ENCODE measurements at places on chromosomes 1 and 21.

GRCh38 chr21:21295303-21295702, 297.1 kb downstream of the NCAM2 start:
- DNase-seq: no peak

DNA sequence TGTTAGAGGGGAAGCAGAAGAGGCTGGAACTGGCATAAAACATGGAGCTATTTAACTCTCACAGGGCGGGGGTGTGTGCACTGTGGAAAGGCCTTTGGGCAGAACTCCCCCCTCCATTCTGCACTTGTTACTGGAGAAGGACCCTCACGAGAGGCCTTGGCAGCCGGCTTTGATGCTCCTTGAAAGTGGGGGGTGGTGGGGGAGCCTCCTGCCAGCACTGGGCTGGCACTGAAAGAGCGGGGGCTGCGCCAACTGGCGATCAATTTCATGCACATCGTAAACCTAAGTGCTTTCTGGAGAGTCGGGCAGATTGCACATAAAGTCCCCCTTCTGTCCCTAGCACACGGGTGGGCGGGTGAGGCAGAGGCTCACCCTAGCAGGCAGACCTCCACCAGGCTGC, 28.9 kb downstream of the FOXO6 start:
- DNase-seq: no peak

- peak; percentile 27 for DNase-seq
Observed at GRCh38 chr1:108643492-108644335, 17.2 kb downstream of the HENMT1 start.

DNA sequence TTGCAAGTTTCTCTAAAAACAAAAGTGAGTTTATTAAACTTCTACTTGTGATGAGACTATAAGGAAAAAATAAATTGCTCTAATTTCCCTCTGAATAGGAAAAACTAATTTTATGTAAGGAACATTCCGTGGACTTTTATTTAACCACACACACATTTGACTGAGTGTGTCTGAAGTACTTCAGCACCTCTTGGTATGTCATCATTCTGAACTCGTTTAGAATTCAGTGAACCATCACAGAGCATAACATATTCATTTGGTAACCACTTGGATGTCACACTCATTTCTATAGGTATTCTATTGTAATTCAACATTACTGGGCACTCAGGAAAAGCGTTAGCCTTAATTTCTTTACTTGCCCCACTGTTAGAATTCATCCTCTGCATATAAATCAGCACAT, 79.1 kb downstream of the RGS21 start:
- DNase-seq: no peak

DNA sequence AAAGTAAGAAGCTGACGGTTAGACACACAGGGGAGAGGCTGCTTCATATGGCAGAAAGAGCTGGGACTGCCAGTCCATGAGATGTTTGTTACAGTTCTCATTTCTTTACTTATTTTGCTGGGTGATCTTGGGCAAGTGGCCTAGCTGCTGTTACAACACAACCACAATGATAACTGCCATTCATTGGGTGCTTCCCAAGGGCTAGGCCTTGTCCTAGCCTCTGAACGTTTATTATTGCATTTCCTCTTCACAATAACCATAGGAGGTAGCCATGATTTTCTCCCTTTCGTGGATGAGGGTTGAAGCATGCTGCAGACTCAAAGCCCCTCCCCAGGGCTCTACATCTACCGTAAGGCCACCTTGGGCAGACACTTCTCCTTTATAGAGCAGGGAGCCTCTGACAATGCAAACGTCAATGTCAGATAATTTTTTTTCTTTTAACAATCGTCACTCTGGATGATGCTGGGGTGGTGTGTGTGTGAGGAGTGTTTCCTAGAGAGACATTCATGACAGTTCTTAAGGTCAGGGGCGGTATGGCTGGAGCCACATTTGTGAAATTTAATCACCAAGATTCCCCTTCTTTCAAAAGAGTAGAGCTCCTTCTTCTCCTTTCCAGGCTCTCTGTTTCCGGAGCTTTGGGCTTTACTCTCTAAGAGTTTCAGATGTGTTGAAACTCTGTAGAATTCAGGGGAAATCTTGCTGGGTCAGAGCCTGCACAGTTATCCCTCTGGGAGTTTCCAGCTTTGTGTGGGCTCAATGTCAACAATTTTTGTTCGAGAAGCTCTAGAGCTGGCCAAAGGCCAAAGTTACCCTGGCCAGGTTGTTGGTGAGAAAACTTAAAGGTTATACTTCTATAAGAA, 138.5 kb upstream of the SGIP1 start:
- DNase-seq: no peak

DNA sequence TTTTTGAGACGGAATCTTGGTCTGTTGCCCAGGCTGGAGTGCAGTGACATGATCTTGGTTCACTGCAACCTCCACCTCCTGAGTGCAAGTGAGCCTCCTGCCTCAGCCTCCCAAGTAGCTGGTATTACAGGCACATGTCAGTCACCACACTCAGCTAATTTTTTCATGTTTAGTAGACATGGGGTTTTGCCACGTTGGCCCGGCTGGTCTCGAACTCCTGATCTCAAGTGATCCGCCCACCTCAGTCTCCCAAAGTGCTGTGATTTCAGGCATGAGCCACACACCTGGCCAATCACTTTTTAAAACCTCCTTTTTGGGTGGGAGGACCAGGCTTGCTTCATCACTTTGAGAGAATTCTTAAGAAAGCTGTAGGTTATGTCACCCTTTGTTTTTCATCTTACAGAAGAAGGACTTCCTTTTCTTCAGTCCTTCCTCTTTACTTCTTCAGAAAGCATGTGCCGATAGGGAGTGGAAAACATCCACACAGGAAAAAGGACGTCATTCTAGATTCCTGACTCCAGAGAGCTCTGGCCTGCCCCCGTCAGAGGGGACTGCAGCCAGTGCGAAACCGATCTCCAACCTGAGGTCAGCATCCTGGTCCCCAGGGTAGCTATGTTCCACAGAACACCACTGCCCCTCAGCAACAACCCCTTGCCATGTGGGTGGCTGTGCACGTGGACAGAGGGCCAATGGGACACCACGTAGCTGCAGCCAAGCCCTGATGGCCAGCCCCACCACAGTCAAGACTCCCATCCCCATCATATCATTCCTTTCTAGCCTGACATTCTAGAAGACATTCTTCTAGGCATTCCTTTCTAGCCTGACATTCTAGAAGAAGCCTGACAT, 21.9 kb downstream of the NCF2 start:
- DNase-seq: no peak

- DNase-seq: no peak
Observed at GRCh38 chr1:93322349-93322748, 23.4 kb upstream of the DR1 start.

GRCh38 chr1:30694280-30695175, 28.9 kb downstream of the MATN1 start:
- no peak for DNase-seq

- DNase-seq: no peak
Observed at GRCh38 chr1:118116401-118116800, 68.6 kb downstream of the SPAG17 start.

- DNase-seq: peak; percentile 88
Observed at GRCh38 chr1:77759071-77760028, at the start of gene USP33. USP33 (minus strand) TSS chr1:77759852; CDS start chr1:77741697, 18,155 bp downstream.

DNA sequence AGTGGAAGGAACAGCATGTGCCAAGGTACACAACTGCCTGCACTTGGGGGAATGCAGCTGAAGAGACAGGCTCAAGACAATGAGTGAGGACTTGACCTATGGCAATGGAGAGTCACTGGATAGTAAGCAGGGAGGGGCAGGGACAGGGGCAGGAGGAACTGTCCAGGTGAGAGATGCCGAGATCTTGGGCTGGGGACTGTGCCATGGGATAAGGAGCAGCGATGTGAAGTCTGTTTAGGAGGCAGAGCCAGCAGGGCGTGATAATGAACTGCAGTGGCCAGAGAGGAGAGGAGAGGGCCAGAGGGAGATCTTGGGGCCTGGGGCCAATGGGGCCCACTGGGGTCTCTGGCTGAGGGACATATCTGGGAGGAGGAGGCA, 17.8 kb upstream of the EPB41 start:
- no peak for DNase-seq

DNA sequence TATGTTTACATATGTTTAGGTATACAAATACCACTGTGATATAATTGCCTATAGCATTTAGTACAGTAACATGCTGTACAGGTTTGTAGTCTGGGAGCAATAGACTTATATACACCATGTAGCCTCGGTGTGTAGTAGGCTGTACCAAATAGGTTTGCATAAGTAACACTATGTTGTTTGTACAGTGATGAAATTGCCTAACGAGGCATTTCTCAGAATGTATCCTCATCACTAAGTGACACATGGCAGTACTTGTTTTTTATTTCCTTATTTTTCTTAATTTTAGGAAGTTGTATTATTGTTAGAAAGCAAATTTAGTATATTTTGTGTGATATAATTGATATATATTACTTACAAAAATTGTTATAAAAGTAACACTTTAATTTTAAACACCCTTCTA, 840.9 kb downstream of the LTN1 start:
- no peak for DNase-seq

DNA sequence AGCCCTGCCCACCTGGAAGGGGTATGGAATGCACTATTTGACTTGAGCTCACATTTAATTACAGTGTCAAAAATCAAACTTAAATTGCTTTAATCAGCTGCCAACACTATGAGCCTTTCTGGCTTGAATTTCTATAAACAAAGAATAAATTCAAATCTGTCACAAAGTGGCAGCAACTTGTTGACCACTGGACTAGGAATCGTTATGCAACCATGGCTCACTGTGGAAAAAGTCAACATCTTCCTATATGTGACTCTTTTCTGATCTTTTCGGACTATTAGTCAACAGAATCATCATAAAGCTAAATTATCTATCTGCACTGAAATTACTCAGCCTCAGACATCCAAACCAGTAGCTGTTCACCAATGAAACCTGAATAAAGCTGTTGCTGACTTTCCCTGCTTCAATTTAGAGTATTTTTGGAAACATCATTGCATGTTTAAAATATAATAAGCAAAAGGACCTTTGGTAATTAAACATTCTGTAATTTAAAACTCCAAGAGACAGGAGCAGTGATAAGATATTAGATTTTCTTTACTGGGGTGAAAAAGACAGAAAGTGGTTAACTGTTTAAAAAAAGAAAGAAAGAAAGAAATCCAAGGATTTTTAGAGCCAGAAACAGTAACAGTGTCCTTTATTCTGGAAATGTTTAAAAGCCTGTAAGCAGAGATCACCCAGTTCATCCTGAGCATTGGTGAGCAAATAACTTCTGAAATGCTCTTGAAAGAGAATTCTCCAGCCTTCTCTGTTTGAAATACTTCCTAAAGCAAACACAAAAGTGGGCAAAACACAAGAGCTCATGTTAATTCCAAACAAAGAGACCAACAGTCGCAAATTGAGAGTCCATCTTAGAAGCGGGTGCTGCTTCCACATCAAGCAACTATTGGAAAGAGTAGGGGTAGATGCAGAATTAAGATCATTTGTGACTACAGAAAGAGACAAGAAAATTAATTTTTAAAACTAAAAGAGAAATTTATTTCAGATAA, 26.2 kb upstream of the ERG start:
- DNase-seq: no peak

Measured in hematopoietic multipotent progenitor cell treated with erythropoietin and hydrocortisone succinate and interleukin-3 and kit ligand, for 15 days (in vitro differentiated cells).